Stimulated activated CD8-positive, alpha-beta memory T cell treated with anti-CD3 and anti-CD28 coated beads, Interleukin-2, amount 100 ng/mL, for 1 hour (primary cell): ENCODE measurements at places on chromosomes 4 and X.

GRCh38 chrX:123846577-123847038 lies 13.2 kb upstream of the XIAP start:
- DNase-seq: no peak

- no peak for DNase-seq
Measured at GRCh38 chrX:10173331-10173900, 16.6 kb downstream of the CLCN4 start.

- DNase-seq: no peak
Measured at GRCh38 chrX:114985967-114986592, 31.3 kb downstream of the IL13RA2 start.

DNA sequence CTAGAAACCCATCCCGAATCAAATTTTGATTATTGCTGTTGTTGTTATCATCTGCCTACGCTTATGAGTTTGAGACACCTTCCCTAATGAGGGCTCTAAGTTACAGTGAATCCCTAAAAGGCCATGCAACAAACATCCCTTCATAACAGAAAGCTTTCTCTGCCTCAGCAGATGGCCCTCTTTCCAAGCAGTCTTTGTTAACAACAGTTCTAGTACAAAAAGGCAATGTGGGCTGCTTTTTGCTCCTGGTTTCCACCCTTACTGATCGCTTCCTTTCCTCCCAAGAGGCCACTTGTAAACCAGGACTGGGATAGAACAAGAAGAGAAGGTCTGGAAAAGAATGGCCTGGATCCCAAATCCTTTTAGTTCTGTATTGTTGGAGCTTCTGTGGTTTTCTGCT lies 24.2 kb downstream of the GPC4 start:
- DNase-seq: no peak

- no peak for DNase-seq
Measured at GRCh38 chrX:110588853-110589252, 206.8 kb downstream of the CHRDL1 start.
